EH (cell line): ENCODE measurements at places on chromosomes 7 and 10.

GRCh38 chr7:156113731-156114130, 301.5 kb upstream of the SHH start:
- DNase-seq = no peak

DNA sequence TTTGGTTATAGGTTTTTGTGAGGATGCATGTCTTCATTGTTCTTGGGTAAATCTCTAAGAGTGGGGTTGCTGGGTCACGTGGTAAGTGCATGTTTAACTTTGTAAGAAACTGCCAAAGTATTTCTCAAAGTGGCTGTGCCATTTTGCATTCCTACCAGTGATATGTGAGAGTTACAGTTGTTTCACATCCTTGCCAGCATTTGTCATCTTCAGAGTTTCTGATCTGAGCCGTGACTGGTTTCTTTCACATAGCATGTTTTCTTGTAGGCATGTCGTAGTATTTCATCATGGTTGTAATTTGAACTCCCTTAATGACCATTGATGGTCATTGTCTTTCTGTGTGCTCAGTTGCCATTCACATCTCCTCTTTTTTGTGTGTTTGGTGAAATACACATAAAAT, 286.0 kb downstream of the RNLS start:
- DNase-seq = peak; percentile 13

DNA sequence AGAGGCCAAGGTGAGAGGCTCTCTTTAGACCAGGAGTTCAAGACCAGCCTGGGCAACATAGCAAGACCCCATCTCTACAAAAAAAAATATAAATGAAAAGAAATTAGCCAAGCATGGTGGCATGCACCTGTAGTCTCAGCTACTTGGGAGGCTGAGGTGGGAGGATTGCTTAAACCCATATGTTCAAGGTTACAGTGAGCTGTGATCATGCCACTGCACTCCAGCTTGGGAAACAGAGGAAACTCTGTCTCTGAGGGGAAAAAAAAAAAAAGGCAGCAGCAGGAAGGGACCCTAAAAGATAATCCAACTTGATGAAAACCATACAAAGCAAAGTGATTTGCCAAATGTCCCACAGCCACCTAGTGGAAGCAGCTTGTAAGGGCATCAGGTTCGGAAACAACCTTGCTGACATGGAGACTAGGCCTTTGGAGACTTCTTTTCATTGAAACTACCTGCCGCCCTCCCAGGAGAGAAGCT, 15.6 kb upstream of the PBLD start:
- DNase-seq = peak; percentile 60

DNA sequence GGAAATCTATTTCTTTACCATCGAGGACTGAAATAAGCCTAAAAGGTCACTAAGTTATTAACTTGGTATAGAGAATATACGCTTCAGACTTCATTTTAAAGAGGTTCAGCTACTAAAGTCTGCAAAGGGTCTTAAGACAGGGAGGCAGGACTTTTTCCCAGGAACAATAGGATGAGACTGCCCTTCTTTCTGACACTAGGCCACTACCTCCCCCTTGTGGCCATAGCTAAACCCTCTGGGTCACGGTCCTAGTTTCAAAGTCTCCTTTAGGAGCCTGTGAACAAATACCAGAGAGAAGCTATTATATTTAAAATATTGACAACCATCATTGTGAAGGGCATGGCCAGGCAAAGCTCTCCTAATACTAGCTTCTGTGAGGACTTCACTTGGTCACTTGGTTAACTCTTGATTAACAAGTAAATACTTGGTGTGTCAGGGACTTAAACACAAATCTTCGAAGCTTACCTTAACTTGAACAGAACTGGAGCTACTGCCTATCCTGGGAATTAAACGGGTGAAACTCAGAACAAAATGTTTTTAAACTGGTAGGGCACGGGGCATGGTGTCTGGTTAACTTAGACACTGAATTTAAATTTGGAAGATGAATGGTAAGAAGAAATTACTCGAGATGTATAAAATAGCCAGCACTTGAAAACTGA, 75.6 kb downstream of the CCDC6 start:
- peak; percentile 59 for DNase-seq

DNA sequence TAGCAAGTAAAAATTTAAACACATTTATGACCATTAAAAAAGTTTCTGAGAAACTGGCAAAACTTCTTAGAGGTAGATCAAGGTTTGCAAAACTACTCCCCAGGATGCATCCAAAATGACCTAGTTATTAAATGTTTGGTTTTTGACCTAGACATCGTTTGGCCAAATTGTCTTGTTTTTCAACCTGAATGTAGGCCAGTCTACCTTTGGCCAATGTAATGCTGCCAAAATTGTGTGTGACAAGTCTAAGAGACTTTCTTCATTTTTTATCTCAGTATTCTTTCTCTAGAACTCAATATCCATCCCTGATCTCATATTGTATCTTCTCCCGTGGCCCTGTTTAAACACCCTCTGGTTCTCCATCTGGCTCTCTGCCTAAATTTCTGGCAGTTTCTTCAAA, 202.0 kb downstream of the CXCL12 start:
- no peak for DNase-seq

DNA sequence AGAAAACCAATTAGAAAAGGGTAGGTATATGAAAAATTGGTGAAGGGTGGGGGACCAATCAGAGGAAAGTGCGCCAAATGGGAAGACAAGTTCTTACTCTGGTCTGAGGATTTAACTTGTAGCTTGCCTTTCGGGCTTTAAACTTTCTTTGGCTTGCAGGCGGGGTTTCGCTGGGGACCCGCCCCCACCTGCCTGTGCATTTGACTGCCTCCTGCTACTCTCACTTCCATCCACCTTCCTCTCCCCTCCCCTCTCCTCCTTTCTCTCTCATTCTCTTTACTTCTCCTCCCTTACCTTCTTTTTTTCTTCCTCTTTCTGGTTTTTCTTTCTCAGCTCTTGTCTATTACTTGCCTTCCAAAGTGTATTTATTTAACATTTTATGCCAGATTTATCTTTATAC, 278.8 kb downstream of the DNAJB9 start:
- no peak for DNase-seq

DNA sequence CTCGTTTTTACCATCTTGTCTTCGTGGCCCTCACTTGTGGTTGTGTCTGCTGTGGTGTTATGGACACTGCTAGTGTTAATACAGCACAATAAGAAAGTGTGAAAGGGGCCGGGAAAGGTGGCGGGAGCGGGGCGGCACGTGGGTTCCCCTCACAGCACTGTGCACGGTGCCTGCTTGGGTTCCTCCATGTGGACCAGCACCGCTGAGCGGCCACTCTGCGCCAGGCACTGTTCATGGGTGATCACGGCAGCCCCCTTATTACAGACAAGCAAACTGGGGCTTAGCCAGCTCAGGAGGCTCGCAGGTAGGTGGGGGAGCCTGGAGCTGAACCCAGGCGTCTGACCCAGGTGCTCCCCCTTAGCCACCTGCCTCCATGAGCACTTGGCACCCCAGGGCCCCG, 12.2 kb downstream of the SUN1 start:
- DNase-seq = no peak

- DNase-seq = no peak
Measured at GRCh38 chr10:8245131-8245813, 190.8 kb downstream of the GATA3 start.
